ENCODE measurements at places on chromosomes 1 and 21. TPM values are rescaled to one million over a fixed set of nuclear protein-coding genes. Genes with fewer than 3 reads are reported as not detected.

PCP4 gene
- total RNA-seq, result not detected

CNKSR1 gene
- total RNA-seq, result not detected

ZBTB8A gene
- 9.9 TPM for total RNA-seq

MAN1C1 gene
- 14.1 TPM for total RNA-seq

MCOLN3 gene
- 13.4 TPM for total RNA-seq

ZNF644 gene
- 59.9 TPM for total RNA-seq

IFT25 gene
- 21.4 TPM for total RNA-seq

OSCP1 gene
- 9.7 TPM for total RNA-seq

RNF186 gene
- not detected for total RNA-seq
